C1 segment of cervical spinal cord (tissue), 14 donors: ENCODE measurements at places on chromosomes 7 and 10.

DNA sequence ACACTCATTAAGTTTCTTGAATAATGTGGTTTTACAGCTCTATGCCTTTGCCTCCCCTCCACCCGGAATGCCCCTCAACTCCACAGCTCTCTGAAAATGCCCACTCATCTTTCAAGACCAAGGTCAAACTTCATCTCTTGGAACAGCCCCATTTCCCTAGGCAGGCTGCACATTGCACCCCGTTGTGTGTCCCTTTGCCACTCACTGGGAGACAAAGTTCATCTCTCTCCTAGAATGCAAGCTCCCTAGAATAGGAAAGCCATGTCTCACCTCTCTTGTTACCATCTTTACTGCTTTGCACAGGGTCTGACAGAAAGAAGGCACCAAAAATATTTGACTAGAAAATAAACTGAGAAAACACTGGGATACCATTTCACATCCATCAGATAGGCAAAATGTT, 33.3 kb downstream of the UBE2H start:
- no peak for DNase-seq

DNA sequence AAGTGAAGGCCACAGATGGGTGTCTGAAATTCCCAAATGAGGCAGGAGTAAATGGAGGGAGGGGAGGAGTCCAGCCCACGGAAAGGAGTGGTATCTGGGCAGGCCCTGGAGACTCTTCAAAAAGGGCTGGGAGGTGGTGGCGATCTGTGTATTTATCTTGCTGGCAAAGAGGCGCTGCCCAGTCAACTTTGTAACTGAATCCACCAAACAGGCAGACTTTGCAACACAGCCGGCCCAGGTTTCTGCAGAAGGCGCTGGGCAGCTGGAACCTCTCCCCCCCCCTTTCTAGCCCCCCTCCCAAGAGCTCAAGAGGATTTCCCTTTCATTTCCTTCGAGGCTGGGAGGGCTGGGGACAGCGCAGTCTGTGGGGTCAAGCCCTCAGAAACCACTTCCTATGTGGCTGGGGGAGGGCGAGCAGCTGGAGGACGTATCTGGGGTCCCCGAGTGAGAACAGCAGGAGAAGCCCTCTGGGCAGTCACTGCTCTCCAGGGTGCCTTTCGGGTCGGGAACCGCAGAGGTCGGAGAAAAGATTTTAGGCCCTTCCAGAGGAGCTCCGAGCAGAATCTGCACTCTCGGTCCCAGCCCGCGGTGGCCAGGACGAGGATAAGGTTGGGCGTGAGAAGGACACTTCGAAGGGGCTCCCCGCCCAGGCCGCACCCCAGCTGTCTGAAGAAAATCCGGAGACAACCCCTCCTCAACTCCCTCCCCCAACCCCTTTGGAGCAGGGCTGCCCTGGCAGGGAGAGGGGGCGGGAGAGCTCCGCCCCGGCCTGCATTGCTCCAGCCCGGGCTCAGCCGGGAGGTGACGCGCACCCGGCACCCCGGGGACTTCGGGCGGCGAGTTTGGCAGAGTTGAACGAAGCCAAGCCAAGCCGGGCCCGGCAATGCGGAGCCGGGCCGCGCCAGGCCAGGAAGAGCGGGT, 965 bp downstream of the ZCCHC24 start:
- no peak for DNase-seq

DNA sequence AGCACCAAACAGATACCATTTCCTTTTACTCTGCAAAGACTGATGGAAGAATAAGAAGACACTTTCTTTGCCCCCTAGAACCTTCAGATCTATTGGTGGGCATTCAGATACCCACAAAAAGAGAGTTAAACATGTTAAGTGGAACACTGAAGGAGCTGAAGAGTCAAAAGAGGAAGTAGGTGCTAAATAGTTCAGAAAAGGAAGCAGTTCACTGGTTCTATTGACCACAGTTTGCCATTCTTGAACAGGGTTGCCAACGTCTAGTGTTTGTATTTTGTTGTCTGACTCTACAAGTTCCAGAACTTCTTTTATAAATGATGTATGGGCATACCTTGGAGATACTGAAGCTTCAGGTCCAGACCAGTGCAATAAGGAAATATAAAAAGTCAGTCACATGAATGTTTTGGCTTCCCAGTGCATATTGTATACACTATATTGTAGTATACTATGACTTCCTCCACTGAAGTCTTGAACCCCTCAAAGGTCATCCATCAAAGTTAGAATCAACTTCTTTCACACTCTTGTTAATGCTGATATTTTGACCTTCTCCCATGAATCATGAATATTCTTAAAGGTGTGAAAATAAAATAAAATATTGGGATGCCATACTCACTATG, 47.5 kb upstream of the AGR3 start:
- no peak for DNase-seq

DNA sequence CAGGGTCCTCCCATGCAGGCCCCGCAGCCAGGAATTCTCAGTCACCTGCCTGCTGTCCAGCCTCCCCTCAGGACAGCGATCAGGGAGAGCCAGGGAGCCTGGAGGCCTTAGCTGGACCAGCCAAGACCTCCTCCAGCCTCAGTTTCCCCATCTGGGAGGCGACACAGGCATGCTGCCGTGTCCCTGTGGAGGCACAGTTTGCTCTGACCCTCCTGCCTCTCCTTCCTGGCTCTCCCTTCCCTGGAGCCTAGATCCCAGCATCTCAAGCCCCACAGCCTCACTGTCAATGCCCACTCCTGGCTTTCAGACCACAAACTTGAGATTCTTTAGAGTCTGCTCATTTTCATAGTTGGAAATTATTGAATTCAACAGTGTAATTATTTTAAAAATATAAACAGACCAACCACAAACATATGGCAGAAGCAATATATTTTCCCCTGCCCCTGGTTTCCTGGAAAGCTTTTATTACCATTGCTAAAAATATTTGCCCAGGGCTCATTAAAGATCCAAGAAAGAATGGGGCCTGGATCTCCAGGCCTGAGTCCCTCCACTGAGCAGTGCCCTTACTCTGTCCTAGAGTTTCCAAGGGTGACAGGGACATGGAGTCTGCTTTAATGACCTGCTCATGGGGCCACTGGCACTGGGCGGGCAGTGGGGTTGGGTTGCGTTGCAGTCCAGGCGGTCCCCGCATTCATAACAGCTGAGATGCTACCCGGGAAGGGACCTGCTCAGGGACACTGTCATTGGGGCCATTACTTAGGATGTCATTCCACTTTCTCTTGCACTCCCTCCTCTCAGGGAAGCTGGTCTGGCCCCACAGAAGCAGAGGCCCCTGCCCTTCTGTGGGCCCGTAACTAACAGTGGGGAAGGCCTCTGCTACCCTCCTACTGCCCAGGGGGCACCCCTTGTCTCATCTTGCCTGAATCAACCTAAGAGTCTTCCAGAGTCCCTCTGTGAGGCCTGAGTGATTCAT, 81.6 kb upstream of the CHST15 start:
- DNase-seq = no peak

GRCh38 chr10:61937631-61938351, 36.3 kb downstream of the ARID5B start:
- no peak for DNase-seq

GRCh38 chr7:33936503-33936902, 31.2 kb downstream of the BMPER start:
- no peak for DNase-seq

DNA sequence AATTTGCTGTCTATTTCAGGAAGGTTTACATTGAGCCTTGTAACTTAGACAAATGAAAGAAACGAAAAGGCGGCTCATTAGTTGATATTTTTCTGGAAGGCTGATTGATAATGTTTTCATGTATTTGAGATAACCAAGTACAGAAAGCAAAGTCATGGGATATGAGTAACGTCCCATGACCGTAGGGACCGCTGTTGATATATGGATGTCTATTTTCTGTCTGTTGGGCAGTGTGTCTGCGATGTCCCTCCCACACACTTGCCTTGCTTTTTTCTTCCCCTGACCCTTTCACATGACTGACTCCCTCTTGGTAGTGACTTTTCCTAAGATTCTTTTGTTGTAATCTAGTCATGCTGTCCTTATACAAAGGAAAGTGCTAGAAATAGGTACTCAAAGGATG, 57.0 kb upstream of the GPR158 start:
- DNase-seq = no peak

GRCh38 chr7:48147078-48147591, 24.1 kb upstream of the ABCA13 start:
- no peak for DNase-seq

DNA sequence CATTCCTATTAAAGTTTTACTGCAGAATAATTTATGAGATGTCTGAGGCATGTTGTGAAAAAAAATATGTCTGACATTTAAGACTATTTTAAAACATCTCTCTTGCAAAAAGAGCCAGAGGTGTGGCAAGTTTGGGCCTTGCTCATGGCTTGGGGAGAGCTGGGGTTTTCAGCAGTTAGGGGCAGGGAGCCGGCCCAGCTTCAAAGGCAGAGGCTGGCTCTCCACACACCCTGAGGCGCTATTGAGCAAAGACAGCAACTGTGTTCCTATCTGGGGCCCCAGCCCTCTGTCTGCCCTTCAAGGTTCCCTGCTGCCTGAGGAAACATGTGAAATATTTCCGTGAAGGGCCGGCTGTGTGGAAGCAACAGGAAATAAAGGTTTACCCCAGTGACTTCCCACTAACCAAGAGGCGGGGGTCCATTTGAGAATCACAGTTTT, 94.0 kb downstream of the SORBS1 start:
- no peak for DNase-seq
